Astrocyte of the spinal cord (primary cell): ENCODE measurements at places on chromosomes 13 and 19.

- no peak for DNase-seq
Observed at GRCh38 chr19:5915782-5916165, 1.7 kb downstream of the CAPS start.

- DNase-seq = no peak
Observed at GRCh38 chr13:84741253-84741652, 859.0 kb upstream of the SLITRK1 start.

DNA sequence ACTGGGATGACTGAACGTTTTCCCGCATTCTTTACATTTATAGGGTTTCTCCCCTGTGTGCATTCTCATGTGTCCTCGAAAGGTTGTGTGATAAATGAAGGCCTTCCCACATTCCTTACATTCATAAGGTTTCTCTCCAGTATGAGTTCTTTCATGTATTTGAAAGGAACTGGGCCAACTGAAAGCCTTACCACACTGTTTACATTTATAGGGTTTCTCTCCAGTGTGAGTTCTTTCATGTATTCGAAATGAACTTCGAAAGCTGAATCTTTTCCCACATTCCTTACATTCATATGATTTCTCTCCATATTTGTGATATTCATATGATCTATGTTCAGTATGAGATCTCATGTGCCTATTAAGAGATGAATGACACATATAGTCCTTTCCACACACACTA, 19.4 kb downstream of the ZNF709 start:
- no peak for DNase-seq

DNA sequence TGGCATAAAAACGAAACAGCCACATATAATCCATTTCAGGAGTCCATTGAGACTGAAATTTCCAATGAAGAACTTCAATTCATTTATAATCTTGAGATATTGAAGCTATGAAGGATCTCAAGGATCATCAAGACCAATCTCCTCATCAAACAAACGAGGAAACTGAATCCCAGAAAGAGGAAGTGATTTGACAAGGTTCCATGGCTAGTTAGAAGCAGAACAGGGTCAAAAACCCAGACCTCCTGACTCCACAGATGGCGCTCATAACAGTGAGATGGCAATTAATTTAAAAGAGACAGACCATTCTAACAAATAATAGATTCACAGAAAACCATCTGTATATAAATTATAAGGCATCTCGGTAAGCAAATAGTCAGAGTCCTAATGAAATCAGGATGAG, 229.7 kb downstream of the KCTD12 start:
- DNase-seq = no peak

DNA sequence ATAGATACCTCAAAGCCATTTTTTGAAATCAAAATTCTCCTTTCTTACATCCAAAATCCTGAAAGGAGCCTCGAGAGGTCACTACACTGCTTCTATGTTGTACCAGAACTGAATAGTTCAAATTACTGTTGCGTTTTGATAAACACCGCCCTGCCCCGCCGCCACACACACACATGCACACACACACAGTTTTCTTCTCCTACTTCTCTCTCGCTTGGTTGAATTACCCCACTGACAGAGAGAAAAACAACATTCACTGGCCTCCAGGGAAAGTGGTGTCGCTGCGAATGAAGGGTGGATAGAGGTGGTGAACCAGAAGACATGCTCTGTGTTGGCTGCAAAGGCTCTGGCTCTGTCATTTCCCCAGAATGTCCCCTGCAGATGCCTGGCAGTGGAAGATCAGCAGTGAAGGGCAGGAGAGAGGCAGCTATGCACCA, 183.4 kb upstream of the RFC3 start:
- DNase-seq = no peak
